ENCODE measurements at places on chromosomes 4 and X.

GRCh38 chr4:84648863-84649647 lies 66.1 kb downstream of the CDS1 start:
- DNase-seq: no peak

GRCh38 chr4:182177166-182177565 lies 66.0 kb upstream of the TENM3 start:
- no peak for DNase-seq

DNA sequence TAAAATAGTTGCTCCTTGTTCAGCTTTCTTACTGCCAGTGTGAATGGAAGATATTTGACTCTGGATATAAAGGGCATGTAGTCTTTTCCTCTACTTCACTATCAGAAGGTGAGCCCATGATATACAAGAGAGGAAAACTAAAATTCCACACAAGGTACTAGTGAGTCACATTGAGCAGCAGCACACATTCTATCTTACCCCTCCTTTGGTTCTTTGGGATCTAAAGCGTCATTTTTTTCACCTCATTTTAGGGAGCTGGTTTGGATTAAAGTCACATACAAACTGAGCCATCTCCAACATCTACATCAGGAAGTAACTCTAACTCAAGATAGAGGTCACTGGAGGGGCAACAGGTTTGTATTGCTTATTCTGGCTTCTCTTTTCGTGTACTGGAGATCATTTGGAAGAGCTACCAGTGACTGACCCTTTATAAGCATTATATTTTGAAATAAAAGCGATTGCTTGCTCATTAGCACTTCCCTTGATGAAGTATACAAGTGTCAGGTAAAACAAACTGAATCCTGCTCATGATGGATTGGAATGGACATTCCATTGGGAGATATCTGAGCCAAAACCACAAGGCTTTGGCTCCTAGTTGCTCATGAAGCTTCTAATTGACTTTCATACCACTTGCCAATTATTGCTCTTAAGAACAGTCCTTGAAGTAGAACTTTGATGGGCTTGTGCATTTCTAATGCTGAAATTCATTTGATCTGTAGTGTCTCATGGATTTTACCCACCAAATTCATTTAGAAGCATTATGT lies 124.1 kb downstream of the SPCS3 start:
- DNase-seq: no peak

- peak; percentile 29 for DNase-seq
Observed at GRCh38 chr4:141435446-141436225, 200.7 kb upstream of the IL15 start.

GRCh38 chr4:156102411-156102810 lies 148.7 kb upstream of the CTSO start:
- DNase-seq: no peak

- no peak for DNase-seq
Observed at GRCh38 chr4:8239661-8240060, 29.9 kb upstream of the HTRA3 start.

DNA sequence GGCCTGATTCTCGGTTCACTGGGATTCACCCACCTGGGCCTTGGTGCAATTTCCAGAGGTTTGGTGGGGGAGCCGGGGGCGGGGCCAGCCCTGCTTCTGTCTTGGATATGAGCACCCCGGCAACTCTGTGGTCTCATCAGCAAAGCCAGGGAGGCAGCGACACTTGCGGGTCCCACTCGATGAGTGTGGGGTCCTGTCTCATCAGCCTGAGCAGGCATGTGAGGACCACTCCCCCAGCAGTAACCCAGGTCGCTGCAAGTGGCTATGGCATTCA lies 19.0 kb downstream of the ADRA2C start:
- DNase-seq: no peak
